ENCODE measurements at places on chromosomes 5 and 9. TPM values are rescaled to one million over a fixed set of nuclear protein-coding genes. Genes with fewer than 3 reads are reported as not detected.

Gene STRBP
- 23.3 TPM for total RNA-seq

Gene TTLL11
- 10.4 TPM for total RNA-seq

Gene GFI1B
- not detected for total RNA-seq

Gene ADRA1B
- 10.9 TPM for total RNA-seq

Gene EIF4E1B
- not detected for total RNA-seq

GRCh38 chr5:181181650-181182565, 23.1 kb downstream of the TRIM7 start:
- H3K27ac ChIP-seq = no peak overlapping the region
- peaks cover 26% of the 10 kb centered on the region for H3K36me3 ChIP-seq
- no peak overlapping the region for H3K4me3 ChIP-seq
- peak; percentile 84 for DNase-seq

GRCh38 chr9:126222363-126222834, 104.2 kb upstream of the MVB12B start:
- no peak overlapping the region for H3K4me3 ChIP-seq
- no peak overlapping the region for H3K27ac ChIP-seq
- no peaks in the 10 kb centered on the region for H3K4me1 ChIP-seq
- no peaks in the 10 kb centered on the region for H3K36me3 ChIP-seq
- no peak for DNase-seq

DNA sequence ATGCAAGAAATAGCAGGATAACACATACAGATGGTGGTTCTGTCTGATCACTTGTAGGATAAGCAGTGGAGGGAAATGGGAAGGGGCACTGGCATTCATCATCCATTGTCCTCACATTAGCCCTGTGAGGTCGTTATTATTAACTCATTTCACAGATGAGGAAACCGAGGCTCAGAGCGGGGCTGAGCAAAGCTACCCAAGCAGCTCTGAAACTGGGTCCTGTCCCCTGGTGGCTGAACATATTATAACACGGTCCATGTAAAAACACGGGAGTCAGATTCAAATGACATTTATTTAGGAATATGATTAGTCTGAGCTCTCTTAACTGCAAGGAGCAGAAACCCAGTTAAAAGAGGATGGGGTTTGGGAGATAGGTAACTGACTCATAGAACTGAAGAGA, 43.1 kb downstream of the HRH2 start:
- H3K4me3 ChIP-seq = no peak overlapping the region
- no peak overlapping the region for H3K27ac ChIP-seq
- H3K4me1 ChIP-seq = no peaks in the 10 kb centered on the region

DNA sequence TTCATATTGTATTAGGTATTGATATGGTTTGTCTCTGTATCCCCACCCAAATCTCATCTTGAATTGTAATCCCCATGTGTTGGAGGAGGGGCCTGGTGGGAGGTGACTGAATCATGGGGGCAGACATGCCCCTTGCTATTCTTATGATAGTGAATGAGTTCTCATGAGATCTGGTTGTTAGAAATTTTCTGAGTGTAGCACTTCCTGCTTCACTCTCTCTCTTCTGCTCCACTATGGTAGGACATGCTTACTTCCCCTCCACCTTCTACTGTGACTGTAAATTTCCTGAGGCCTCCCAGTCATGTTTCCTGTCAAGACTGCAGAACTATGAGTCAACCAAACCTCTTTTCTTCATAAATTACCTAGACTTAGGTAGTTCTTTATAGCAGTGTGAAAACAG, 187.4 kb upstream of the SLC24A2 start:
- no peak for DNase-seq
- H3K4me1 ChIP-seq = no peaks in the 10 kb centered on the region
- no peak overlapping the region for H3K4me3 ChIP-seq
- no peak overlapping the region for H3K27ac ChIP-seq
- no peaks in the 10 kb centered on the region for H3K36me3 ChIP-seq
- H3K27me3 ChIP-seq = peaks cover 26% of the 10 kb centered on the region

DNA sequence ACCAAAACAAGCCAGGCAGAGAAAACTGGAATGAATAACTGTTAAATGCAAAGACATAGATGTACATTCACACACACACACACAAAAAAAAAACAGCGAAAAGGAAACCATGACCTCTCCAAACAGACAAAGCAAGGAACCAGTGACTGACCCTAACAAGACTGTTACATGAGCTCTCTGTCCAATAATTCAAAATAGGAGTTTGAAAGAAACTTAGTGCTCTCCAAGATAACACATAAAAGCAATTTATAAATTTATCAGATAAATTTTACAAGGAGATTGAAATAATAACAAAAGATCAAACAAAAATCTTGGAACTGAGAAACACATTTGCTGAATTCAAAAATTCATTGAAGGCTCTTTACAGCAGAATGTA, 423.5 kb upstream of the RGMB start:
- no peaks in the 10 kb centered on the region for H3K27me3 ChIP-seq
- H3K4me1 ChIP-seq = no peaks in the 10 kb centered on the region
- no peak for DNase-seq
- H3K36me3 ChIP-seq = no peaks in the 10 kb centered on the region
- no peak overlapping the region for H3K4me3 ChIP-seq

GRCh38 chr9:82558855-82559630, 503.9 kb downstream of the RASEF start:
- no peak overlapping the region for H3K4me3 ChIP-seq
- DNase-seq = no peak
- no peaks in the 10 kb centered on the region for H3K27me3 ChIP-seq
- no peaks in the 10 kb centered on the region for H3K36me3 ChIP-seq

DNA sequence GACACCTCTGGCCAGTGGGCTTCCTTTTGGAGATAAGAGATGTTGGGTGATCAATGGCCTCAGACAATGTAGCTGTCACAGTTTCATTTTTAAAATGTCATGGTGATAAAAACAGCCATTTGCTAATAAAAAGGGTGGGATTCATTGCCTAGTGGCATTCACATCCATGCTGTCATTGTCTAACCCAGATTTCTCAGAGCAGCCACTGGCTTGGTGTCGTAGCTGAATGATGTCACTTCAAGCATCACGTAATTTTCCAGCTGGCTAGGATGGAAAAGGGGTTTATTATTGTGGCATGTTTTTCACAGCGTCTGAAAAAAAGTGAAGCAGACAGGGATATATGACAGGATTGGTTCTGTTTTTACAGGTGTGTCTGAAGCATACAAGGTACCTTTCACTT, 184.7 kb downstream of the AOPEP start:
- H3K36me3 ChIP-seq = peaks cover 15% of the 10 kb centered on the region
- H3K27me3 ChIP-seq = no peaks in the 10 kb centered on the region
- no peak overlapping the region for H3K4me3 ChIP-seq
- no peak for DNase-seq
- H3K27ac ChIP-seq = peak overlapping the region; percentile 97

GRCh38 chr9:74498621-74499095, 1.5 kb downstream of the RORB start:
- no peak overlapping the region for H3K27ac ChIP-seq
- H3K36me3 ChIP-seq = peaks cover 15% of the 10 kb centered on the region
- H3K4me3 ChIP-seq = no peak overlapping the region
- no peaks in the 10 kb centered on the region for H3K4me1 ChIP-seq
- peaks cover 25% of the 10 kb centered on the region for H3K27me3 ChIP-seq

DNA sequence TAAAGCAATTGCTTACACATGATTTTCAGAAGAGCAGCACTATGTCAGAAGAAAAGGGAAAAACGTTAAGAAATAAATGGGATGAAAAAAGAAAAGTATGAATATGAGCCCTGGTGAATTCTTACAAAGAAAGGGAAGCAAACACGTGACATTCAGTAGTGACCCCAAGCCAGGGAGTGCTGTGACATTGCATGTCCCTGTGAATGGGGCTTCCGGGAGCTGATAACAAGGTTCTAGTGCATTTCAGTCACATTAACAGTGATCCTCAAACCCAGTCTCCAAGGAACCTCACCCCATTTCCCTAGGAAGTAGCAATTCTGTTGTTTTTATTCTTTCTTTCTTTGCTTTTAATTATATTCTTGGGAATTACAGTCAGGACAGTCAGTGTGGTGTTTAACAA, 27.3 kb downstream of the TMEM252 start:
- no peaks in the 10 kb centered on the region for H3K27me3 ChIP-seq
- no peak overlapping the region for H3K27ac ChIP-seq
- H3K36me3 ChIP-seq = peaks cover 4% of the 10 kb centered on the region
- H3K4me3 ChIP-seq = no peak overlapping the region
- no peak for DNase-seq

DNA sequence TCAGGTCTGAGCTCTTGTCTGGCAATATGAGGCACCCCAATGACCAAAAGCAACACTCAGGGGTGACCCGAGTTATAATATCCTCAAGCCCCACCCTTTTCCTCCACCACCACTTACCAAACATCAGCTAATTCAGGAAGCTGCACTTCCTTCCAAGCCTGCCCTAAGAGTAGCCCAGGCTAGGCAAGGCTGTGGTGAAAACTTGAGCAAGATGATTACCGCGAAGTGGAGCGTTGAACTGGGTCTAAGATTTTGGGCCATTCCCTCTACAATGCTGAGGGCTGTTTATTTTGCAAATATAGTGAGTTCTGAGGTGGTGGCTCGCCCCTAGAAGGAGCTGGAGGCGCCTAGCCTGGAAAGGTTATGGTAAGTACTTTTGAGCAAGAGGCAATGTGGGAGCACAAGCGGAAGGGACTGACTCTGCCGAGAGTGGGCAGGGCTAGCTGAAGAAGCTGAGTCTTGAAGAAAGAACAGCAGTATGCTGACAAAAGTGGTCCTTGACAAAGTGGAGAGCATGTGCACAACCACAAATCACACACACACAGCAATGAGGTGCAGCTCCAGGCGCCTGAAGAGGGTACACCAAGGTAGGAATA, at the start of gene HK3:
Gene HK3, minus strand, starts transcription at position 51 of the 596 bp plus-strand sequence. CDS start 3,187 bp downstream, outside the sequence.
- peaks cover 5% of the 10 kb centered on the region for H3K36me3 ChIP-seq
- H3K4me3 ChIP-seq = no peak within 1 kb of the TSS
- DNase-seq = no peak
- H3K27me3 ChIP-seq = no peaks in the 10 kb centered on the region
- H3K27ac ChIP-seq = no peak within 1 kb of the TSS
- peaks cover 24% of the 10 kb centered on the region for H3K4me1 ChIP-seq

DNA sequence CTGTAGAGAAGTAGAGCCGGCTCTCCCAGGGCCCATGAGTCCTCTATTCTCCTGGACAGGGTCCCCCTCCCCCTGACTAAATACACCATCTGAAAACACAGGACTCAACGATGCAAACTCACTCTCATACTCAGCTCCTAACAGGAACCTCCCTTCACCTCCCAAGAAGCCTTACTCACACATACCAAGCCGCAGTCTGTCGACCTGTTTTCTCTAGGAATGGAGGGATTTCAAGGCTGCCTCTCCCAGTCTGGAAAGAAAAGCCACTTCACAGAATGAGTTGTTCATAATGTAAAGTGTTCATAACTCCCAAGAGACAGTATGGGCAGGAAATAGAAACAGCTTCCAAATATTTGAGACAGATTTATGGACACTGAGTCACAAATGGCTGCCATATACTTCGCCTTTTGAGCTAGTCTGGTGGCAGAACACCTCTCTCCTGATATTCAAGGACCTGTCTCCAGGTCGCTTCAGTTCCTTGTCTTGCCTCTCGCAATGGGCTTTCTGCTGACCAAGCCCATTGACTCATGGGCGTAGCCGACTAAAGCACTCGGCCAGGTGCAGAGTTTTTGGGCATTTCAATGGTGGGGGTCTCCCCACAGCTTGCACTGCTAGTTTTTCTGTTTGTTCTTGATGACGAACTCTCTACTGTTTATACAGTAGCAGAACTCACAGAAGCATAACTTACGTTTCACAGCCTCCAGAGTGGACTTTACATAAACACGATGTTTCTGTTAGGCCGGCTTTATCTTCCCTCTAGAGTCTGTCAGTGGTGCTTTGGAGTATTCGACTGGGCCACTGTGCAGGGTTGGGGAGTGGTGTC, 25.0 kb upstream of the IL17B start:
- peak overlapping the region; percentile 40 for H3K4me3 ChIP-seq
- H3K36me3 ChIP-seq = no peaks in the 10 kb centered on the region

DNA sequence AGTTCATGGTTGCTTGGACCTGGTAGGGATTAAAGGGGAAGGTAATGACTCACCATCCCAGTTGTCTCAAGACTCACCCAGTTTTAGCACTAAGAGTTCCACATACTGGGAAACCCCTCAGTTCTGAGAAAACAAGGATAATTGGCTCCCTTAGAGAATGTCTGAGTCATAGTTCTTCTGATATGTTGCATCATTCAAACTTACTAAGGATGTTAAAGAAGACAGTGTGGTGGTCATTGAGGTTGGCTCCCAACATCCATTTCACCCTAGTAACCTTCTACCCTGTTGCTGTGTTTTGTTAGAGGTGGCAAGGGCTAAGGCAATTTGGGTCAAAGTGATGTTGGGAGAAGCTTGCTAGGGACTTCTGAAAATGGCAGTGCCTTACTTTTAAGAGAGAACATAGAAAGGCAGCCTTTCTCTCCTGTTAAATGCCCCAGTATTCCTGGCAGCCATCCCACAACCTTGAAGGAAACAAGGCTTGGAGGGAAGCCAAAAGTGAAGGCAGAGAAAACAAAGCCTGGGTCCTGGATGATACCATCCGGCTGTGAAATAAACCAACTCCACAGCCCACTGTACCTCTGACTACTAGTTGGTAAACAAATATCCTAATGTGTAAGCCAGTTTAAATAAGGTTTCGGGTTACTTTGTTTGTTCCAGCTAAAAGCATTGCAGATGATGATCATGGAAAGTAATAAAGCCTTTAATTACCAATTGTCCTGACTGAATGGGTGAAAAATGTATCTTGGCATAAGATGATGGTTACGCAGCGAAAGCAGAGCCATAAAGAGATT, 80.4 kb upstream of the ADAMTSL1 start:
- peak overlapping the region; percentile 30 for H3K4me3 ChIP-seq
- peaks cover 8% of the 10 kb centered on the region for H3K36me3 ChIP-seq
- H3K27ac ChIP-seq = peak overlapping the region; percentile 79

DNA sequence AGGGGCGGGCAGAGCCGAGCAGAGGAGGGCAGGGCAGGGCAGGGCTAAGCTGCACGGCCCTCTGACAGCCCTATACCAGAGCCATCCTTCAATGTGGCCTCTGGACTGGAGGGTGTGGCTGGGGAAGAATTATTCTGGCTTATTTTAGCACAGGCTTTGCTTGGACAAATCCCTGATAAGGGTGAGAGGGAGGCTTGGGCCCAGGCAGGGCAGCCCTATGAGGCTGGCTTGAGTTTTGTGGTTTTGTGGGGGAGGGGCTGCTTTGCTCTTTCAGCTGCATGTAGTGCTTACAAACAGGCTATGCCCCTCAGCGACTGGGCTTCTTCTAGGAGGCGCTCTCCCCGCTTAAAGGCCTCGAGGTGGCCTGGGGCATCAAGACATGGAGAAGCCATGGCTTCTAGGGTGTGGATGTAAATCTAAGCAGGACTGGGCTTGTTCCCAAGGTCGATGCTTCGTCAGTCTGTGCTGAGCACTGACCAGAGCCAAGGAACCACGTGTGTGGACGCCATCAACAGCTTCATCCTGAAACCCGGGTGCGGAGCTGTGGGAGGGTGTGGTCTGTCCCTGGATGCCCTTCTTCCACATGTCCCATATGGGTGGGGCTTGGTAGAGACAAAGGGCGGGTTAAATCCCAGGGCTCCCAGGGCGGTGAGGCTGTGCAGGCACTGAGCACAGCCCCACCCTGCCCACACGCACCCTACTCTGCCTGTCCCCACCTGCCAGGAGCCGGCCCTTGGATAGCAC, 45.7 kb upstream of the IPPK start:
- no peaks in the 10 kb centered on the region for H3K4me1 ChIP-seq
- no peak for DNase-seq
- no peak overlapping the region for H3K4me3 ChIP-seq
- peaks cover 23% of the 10 kb centered on the region for H3K36me3 ChIP-seq
- H3K27me3 ChIP-seq = no peaks in the 10 kb centered on the region

GRCh38 chr9:28293369-28294090, 720.2 kb upstream of the C9orf72 start:
- H3K36me3 ChIP-seq = no peaks in the 10 kb centered on the region
- no peak overlapping the region for H3K27ac ChIP-seq
- no peaks in the 10 kb centered on the region for H3K4me1 ChIP-seq
- H3K27me3 ChIP-seq = no peaks in the 10 kb centered on the region
- no peak overlapping the region for H3K4me3 ChIP-seq
- no peak for DNase-seq
